ENCODE measurements at places on chromosomes 7 and 10.

- no peak for DNase-seq
These were observed 80.8 kb upstream of the COL1A2 start for GRCh38 chr7:94313926-94314325.

GRCh38 chr7:90484706-90485105 is 15.3 kb downstream of the PTTG1IP2 start:
- no peak for DNase-seq

DNA sequence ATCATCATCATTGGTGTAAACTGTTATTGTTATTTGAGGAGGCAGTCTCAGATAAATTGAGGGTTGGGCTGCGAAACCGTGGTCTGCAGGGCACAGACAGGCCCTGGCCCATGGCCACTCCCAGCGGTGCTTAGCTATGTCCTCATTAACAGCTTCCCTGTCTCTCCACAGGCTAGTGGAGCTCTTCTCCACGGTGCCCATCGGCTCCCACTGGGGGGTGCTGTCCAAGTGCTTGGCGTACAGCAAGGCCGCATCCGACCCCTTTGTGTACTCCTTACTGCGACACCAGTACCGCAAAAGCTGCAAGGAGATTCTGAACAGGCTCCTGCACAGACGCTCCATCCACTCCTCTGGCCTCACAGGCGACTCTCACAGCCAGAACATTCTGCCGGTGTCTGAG is 21.6 kb downstream of the GPR26 start:
- no peak for DNase-seq

- no peak for DNase-seq
These were observed 900.3 kb downstream of the LRMDA start for GRCh38 chr10:76331742-76332141.

GRCh38 chr10:63889803-63890202 is 368.6 kb downstream of the REEP3 start:
- peak; percentile 24 for DNase-seq

DNA sequence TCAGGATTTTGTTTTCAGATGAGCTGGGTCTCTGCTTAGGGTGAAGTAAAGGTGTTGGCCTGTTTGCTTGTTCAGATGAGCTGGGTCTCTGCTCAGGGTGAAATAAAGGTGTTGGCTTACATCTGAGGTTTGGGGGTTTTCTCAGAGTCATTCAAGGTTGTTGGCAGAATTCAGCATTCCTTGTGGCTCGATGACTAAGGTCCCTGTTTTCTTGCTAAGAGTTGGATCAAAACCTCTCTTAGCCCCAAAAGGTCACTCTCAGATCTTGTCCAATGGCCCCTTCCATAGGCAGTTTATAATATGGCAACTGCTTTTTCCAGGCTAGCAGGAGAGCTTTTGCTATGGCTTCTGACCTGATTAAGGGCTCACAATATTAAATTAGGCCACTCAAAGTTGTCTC is 106.6 kb downstream of the ADAM22 start:
- no peak for DNase-seq

- DNase-seq, result no peak
These were observed 18.4 kb upstream of the COBL start for GRCh38 chr7:51335057-51335456.

Data from foreskin melanocyte (primary cell).